ENCODE measurements at places on chromosomes 3 and 15.

DNA sequence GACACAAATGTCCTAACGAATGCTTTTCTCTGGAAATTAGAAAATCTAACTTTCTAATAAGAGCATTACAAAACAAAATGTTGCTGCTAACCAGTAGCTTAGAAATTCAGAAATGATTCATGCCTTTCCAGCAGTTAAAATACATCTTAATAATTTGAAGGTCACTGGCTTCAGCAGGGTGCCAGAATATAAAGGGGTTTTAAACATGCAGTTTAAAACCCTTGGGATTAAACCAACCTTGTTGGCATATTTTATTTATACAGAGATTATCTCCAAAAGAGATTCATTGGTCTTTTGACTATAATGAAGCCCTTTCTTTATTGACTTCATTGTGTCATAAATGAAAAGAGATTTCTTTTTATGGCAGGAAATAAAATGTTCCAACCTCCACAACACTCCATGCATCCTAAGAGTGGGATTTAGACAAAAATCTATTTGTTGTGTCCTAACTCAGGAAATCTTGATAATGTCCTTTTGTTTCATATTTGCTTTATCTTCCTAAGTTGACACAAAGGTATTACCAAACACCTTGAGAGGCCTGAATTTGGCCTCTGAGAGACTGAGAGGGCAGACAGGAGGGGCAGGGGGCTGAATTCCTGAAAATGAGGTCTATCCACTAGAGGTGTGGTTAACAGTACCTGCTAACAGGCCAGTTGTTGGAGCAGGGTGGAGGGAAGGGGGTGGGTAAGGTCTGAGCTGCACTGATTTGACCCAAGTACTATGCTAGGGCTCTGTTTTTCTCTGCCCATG lies 124.4 kb downstream of the FEZF2 start:
- no peak for DNase-seq

DNA sequence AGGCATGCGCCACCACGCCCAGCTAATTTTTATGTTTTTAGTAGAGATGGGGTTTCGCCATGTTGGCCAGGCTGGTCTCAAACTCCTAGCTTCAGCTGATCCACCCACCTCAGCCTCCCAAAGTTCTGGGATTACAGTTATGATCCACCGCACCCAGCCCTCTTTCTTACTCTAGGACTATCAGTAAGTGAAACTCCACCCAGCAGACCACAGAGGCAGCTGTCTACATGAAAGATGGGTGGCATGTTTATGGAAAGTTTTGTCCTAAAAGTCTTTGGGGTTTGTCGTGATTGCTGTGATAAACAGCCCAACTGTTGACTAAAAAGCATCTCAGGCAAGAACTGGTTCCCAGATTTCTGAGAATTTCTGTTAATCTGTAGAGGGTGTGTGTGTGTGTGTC lies 10.9 kb downstream of the ARL6IP5 start:
- DNase-seq = no peak

DNA sequence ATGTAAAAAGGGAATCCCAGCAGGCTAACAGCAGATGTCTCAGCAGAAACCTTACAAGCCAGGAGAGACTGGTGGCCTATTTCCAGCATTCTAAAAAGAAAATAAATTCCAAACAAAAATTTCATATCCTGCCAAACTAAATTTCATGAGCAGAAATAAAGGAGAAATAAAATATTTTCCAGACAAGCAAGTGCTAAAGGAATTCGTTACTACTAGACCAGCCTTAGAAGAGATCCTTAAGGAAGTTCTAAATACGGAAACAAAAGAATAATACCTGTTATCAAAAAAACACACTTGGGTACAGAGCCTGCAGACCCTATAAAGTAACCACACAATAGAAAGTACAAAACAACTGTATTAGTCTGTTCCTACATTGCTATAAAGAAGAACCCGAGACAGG lies 41.4 kb downstream of the HDGFL3 start:
- DNase-seq = no peak

- no peak for DNase-seq
These were observed 77.4 kb upstream of the PTPRG start for GRCh38 chr3:61483997-61484396.

DNA sequence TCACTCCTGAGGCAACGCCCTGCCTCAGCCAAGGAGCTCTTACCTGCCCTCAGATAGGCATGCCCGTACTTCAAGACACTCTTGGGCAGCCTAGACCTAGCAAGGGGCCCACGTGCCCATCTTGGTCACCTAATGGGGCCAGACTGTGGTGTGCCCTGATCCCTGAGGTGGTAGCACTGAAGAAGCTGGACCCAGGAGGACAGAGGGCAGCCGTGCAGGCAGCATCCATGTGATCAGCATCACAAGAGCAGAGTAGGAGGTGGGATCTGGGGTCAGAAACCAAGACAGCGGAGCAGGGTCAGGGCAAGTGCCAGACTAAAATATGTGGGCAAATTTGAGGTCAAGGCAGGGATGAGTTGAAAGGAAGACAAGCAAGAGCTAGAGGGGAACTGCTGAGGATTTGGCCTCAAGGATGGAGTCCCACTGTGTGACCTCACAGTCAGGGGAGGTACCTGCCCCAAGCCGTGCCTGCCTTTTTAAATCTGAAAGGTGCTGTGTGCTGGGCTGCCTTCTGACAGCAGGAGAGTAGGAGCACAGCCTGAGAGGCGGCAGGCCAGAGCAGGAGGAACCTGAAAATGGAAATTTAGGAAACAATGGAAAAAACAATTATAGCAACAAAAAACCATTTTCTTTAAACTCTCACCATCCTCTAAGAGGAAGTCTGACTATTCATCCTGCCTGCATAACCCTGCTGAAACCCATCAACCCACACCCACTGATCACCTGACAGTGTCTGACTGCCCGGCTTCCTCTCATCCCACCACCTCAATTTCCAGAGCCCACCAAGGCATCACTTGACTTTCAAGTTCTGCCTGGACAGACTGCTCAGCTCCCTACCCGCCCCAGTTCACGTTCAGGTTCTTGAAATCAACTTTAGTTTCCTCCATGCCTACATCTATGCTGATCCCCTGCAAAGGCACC lies 7.3 kb downstream of the ZBTB38 start:
- DNase-seq = no peak

- peak; percentile 44 for DNase-seq
These were observed 799 bp downstream of the SERF2 start for GRCh38 chr15:43792761-43793476.

DNA sequence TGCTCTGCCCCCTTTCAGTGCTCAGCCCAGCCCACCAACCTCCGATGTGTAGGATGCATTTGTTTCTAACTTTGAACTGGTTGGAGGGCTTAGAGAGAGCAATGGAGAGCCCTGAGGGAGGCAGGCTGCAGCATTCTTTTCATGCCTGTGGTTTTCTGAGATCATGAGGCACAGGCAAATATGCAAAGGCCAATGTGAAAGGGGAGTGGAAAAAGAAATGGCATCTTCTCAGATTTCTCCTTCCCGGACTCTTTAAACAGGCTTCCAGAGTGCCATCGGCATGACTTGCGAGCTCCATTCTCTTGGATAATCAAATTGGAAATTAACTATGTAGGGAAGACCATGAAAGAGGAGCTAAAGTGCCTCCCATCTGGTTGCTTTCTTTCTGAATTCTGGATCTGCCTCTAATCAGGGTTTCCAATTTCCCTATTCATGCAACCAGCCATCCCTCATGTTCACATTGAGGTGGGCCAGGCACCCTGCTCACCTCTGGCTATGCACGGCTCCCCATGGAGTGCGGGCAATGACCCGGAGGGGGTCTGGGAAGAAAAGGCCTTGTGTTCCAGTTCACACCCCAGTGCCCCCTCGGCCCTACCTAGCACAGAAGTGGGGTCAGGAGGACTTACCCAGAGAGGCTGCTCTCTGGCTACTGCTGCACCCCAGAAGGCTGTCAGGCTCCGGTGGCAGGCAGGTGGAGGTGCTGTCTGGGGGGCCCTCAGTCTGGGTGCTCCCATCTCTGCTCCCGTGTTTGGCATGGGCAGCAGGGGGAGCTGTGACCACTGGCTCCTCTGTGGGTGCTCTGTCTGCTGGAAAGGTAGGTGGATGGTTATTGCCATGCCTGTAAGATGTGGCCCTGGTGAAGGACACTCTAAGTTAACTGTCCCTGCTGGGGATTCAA lies 16.1 kb downstream of the AMOTL2 start:
- DNase-seq = peak; percentile 27

DNA sequence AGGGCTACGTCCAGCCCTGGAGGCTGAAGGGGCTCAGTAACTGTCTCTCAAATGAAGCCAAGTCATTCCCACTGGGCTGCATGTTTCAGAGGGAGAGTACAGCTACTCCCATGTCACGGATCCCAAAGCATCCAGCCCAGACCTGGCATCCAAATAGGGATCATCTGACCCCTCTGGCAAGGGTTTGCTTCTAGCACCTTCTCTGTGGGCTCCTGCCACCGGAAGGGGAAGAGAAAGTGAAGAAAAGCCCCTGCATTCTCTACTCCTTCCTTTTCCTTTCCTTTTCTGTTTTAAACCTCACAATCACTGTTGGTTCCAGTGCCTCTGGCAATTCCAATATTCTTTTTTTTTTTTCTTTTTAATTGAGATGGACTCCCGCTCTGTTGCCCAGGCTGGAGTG lies 64.5 kb upstream of the CTSH start:
- no peak for DNase-seq

- no peak for DNase-seq
These were observed 60.8 kb downstream of the SNRK start for GRCh38 chr3:43346978-43347749.

DNA sequence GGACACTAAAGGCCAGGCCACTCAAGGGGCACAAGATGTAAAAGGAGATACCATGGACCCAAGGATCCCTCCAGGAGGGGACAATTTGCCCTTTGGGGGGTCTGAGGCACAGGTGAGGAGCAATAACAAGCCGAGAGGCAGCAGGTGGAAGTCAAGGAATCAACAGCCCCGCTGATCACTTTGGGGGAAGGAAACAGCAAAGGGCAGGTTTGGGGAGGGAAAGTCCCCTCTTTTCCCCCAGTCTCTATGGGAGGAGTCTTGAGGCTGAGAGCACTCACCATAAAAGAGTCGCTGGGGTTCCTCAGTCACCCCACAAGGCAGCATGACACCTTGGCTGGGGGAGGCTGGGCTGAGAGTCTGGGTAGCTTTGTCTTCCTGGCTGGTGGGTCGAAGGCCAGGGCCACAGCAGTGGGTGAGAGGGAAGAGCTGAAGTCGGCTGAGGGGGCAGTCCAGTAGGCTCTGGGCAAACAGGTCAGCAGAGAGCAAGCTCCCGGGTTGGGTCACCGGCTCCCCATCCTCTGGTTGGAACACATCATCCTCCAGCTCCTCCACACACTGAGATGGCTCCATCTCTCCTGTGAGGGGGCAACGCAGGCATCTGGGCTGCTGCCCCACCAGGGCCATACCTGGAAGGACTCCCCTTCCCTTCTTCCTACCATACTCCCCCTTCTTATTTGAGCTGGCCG lies 3.0 kb downstream of the BMF start:
- DNase-seq = peak; percentile 39

- no peak for DNase-seq
These were observed 137.3 kb upstream of the TGFBR2 start for GRCh38 chr3:30469133-30469532.

DNA sequence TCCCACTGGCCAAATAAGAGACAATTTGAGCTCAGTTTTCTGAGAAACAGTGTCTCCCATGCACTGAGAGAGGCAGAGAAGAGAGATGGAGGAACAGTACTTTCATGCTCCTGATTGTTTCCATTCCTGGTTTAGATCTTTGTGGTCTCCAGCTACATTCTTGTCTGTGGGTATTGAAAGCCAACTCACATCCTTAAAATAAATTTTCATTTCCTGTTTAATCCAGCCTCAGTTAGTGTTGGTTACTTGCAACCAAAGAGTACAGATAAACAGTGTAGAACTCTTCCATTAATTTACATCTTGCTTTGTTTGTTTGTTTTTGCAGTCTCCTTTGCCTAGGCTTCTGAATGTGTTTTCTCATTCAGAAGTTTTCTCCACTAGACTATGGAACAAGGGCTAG lies 123.7 kb upstream of the CLSTN2 start:
- no peak for DNase-seq

DNA sequence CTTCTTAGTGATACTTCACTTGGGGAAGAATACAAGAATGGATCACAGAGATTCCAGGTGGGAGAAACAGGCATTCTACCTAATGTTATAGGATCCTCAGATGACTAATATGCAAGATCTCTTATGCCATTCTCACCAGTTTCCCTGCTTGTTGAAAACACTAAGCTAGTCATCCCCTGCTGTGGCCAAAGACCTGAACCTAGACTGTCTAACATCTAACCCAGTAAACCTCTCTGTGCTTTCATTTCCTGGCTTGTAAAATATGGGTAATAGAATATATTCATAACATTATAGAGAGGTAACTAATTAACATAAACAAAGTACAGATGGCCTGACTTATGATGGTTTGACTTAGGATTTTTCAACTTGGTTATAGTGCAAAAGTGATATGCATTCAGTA lies 776.3 kb downstream of the TUSC7 start:
- DNase-seq = no peak

DNA sequence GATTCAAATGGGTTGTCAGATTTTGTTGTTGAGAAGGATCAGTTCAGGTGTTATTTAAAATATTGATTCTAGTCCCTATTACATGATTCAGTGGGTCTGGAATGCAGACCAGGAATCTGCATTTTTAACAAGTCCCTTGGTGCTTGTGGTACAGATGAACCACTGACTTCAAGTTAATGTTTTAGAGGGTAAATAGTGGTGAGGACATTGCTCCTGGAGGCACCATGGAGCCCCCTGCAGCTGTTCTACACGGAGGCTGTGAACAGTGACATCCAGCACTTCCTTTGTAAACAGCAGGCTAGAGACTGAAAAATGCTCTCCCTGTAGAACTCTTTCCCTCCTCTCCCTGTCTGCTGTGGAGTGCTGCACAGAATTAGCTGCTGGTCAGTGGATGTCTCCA lies 4.8 kb upstream of the FSIP1 start:
- DNase-seq = no peak

- DNase-seq = peak; percentile 30
These were observed 15.7 kb downstream of the BHLHE40 start for GRCh38 chr3:4994823-4995499.

DNA sequence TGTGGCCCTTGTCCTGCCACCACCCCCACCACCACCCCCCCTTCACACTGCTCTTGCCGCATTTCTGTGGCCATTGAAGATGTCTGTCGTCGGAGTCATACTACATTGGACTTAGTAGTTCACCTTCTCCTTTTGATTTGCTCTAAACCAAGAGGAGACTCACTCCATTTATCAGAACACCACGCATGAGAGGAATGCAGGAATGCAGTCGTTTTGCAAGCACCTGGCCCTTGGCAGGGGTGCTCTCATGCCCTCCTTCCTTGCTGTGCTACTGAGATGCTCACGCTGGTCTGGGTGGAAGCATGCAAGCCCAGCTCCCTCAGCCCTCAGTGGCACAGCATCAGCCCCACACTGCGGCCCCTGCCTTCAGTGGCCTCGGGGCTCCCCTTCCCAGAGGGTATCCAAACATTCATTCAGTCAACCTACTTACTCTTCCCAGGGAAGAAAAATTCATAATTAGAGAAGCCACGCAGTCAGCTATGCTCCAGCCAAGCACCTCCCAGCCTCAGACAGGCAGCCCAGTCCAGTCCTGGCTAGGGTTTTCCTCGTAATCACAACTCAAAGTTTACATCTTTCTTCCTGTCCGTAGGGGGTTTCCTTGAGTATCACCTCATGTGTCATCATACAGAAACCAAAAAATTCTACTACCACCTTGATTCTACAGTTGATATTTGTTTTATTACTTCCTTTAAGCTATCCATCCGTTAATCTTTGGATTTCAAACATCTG lies 520.0 kb downstream of the GABRG3 start:
- DNase-seq = no peak
